CMK (cell line): ENCODE measurements at places on chromosomes 11 and 22.

- DNase-seq = no peak
Observed at GRCh38 chr11:120337355-120338106, 1.3 kb downstream of the ARHGEF12 start.

GRCh38 chr11:37552284-37552683 lies 954.2 kb upstream of the RAG2 start:
- no peak for DNase-seq

DNA sequence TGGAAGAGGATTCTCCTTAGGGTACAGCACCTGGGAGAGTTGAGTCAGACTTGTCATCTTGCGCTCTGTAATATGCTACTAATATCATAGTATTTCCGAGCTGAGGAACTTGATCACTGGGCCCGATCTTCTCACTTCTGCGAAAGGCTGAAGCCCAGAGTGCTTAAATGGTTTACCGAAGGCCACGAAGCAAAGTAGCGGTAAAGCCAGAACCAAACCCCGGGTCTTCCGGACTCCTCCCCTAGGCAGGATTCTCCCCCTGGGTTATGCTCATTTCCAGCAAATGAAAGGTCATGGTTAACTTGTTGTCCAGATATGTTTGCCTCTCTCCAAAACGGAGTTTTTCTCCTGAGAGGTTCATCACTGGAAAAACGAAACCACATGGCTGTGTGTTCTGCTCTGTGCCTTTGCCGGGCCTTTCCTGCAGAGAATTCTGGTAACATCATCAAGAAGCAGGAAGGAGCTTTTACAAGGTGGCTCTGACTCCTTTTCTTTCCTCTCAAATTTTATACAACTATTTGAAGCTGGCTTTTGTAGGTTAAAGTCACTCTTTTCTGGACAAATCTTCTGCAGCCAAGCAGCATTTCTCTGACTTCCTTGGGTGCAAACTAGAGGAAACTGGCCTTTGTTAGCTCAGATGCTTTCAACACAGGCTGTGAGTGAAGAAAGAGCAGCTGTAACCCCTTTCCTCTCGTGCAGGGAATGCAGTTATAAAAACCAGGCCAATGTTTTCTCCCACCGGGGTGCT lies 35.5 kb downstream of the UBASH3B start:
- no peak for DNase-seq

GRCh38 chr22:39825661-39826102 lies 67.9 kb downstream of the ENTHD1 start:
- no peak for DNase-seq

- DNase-seq = no peak
Observed at GRCh38 chr11:12518606-12519385, 141.4 kb downstream of the PARVA start.

GRCh38 chr11:123200264-123200663 lies 5.2 kb upstream of the CLMP start:
- DNase-seq = no peak

- DNase-seq = no peak
Observed at GRCh38 chr11:36192425-36193289, 96.6 kb downstream of the COMMD9 start.

DNA sequence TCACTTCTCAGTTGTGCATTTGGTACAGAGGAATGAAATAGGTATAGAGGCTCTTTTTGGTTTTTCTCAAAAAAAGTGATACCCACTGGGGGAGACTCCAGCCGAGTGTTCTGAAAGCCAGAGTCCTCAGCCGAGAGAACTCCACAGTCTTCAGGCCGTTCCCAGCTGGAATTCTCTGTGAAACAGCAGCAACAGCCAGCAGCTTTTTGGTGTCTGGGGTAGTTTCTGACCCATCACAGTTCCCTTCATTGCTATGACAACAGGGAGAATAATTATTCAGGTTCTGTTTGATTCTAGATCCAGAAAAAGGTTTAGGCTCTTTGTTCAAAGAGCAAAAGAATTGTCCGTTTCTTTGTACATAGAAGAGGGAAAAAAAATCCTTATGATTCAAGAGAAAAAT lies 84.6 kb downstream of the C22orf31 start:
- no peak for DNase-seq

- no peak for DNase-seq
Observed at GRCh38 chr11:4797206-4797605, 7.0 kb downstream of the OR52R1 start.

GRCh38 chr11:105829084-105829483 lies 193.0 kb downstream of the MSANTD4 start:
- no peak for DNase-seq

GRCh38 chr11:88909500-88909899 lies 156.3 kb downstream of the GRM5 start:
- no peak for DNase-seq

DNA sequence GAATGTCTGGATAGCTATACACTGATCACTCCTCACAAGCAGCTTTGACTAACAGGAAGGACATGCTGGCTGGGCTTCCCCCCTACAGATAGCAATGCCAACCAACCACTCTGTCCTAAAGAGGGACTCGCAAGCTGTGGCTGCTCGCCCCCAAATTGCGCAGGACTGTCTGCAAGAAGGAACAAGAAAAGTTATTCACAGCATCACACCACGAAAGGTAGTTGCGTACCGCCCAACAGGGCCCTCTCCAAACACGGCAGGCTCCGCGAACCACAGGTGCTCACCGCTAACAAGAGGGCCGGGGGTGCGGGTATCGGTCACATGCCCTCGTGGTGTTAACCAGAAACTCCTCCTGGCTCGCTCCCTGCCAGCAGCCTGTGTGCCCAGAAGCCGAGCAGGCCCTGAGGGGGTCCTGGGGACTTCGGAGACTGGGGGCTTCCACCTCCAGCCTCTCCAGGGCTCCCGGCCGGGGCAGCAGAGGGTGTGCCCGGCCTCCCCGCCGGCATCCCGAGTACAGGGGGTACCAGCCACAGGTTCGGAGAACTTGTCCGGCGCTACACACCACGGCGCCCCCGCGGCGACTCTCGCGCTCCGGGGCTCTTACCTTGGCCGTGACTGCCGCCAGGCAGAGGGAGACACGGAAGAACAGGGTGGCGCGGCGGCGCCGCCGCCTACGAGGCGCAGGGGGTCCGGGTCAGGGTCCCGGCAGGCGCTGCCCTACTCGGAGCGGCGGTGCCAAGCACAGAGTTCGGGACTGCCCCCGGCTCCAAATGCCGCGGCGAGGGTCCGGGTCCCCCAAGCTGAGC lies 682 bp downstream of the LARGE1 start:
- DNase-seq = no peak

- DNase-seq = no peak
Observed at GRCh38 chr22:45208993-45209838, 31.5 kb downstream of the KIAA0930 start.

- no peak for DNase-seq
Observed at GRCh38 chr11:28969832-28970231, 861.6 kb downstream of the METTL15 start.

DNA sequence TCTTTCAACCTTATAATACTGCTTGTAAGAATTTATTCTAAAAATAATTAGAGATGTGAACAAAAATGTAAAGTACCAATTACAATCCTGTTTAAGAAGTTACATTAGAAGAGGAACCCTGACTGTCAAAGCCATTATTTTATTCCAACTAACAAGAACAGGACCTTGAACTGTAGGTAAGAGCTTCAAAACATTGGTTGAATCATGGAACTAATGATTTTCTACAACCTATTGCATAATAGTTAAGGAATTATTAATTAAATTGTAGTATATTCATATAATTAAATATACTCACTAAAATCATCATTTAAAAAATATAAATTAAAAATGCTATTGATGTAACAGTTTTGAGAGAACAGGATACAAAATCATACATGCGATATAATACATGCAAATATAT lies 649.4 kb upstream of the KIRREL3 start:
- DNase-seq = no peak
